NT2/D1 (cell line): ENCODE measurements at places on chromosomes 5 and 9.

DNA sequence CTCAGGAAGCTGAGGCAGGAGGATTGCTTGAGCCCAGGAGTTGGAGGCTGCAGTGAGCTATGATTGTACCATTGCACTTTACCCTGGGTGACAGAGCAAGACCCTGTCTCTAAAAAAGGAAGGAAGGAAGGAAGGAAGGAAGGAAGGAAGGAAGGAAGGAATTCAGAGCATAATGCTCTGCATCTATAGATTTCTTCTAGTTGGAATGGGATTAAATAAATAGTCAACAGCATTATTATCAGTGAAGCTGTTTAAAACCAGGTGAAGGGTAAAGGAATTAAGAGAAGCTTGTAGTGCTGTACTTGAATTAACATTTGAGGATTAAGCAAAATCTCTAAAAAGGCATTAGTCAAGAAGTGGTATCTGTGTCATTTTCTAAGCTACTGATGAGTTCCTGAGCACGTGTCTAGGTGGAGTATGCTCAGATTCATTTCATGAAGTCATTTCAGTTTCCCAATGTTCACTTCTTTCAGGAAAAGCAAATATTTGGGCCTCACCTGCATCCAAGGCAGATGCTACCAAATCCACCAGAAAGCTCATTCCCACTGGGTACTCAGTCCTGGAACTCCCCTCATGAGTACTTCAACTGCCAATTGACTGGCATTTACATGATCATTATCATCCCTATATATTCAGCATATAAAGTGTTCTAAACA lies 8.4 kb downstream of the PDE6A start:
- no peak for DNase-seq

GRCh38 chr5:77641397-77641943 lies 3.0 kb upstream of the OTP start:
- no peak for DNase-seq

GRCh38 chr9:132798817-132799790 lies 79.0 kb downstream of the AK8 start:
- no peak for DNase-seq

- no peak for DNase-seq
Measured at GRCh38 chr9:33017283-33018041, 7.6 kb upstream of the DNAJA1 start.

- no peak for DNase-seq
Measured at GRCh38 chr5:147751-148150, 43.5 kb upstream of the LRRC14B start.

DNA sequence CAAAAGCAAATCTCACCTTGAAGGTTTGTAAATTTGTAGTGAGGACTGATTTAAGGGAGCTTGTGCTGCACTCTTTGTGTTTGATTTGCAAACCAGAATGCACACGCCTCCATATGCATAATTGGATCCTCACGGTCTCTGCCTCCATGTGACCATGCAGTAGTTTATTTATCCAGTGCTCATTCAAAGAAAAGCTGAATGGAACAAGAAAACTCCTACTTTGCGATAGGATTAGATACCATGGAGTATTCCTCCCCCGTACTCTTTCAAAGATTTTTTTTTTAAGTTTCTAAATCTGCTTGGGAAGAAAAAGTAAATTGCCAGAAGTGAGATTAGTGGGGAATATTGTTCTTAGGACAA lies 290.4 kb upstream of the TUT7 start:
- no peak for DNase-seq

- DNase-seq = peak; percentile 57
Measured at GRCh38 chr9:20111173-20111843, 322.5 kb upstream of the SLC24A2 start.

GRCh38 chr9:127162864-127163365 lies 40.5 kb upstream of the ANGPTL2 start:
- DNase-seq = no peak

DNA sequence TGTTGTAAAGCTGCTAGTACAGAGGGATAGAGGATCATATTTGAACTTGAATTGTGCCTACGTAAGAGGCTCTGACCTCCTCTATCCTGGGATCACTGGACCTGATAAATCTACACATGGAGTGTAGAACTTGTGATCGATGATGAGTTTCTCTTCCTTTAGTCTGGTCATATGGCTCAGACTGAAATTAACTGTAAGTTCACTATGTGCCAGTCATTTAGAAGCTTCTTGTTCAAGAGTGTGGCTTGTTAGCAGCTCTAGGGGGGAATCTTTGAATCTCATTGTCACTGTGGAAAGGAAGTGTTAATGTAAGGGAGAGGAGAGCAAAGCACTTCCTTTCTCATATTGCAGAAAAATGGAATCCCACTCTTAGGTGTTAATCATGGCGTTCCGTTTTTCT lies 12.1 kb downstream of the ZBTB34 start:
- no peak for DNase-seq

DNA sequence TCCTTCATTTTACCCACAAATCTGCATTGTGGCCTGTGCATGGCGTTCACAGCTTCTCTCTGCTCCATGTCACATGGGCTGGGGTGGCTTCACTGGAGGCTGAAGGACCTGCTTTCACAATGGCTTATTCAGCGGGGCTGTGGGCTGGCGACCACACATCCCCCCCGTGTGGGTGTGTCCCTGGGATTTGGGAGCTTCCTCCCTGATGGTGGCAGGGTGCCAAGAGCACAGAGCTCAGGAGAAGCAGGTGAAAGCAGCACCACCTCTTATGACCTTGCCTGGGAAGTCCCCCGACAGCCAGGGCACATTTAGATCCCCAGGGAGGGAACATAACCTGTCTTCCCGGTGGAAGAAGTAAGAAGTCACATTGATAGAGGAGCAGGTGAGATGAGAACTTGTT lies 5.0 kb upstream of the MED10 start:
- DNase-seq = no peak

DNA sequence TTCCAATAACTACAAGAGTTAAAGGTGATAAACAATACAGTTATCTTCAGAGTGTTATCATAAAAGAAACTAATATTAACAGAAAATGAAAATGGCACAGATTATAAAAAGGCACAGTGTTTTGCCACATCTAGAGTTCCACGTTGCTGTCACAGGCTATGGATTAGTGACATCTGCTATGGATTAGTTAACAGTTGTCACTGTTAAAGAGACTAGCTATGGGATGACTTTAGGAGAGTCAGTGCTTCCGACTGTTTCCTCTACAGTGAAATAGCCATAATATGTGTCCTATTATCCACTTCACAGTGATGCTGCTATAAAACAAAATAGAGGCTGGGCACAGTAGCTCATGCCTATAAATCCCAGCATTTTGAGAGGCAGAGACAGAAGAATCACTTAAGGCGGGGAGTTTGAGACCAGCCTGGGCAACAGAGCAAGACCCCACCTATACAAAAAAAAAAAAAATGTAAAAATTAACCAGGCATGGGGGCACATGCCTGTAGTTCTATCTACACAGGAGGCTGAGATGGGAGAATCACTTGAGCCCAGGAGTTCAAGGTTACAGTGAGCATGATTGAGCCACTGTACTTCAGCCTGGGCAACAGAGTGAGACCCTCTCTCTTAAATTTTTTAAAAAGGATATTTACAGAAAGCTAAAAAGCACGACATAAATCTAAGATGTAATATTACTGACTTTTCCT lies 19.7 kb downstream of the MAPKAP1 start:
- DNase-seq = no peak

GRCh38 chr5:2588850-2589501 lies 162.5 kb downstream of the IRX2 start:
- no peak for DNase-seq

DNA sequence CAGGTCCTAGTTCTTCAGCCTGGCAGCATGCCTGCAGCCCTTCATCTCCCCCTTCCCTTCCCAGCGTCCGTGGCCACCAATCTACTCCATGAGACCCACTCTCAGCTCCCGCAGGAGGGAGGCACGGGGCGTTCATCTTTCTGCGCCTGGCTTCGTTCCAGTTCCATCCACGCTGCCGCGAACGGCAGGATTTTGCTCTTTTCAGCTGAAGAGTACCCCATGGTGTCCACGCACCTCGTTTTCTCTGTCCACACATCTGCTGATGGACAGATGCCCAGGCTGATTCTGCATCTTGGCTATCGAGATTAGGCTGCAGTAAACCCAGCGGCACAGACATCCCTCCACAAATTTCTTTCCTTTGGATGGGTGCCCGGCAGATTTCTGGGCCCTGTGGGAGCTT lies 30.5 kb upstream of the NKD2 start:
- no peak for DNase-seq

DNA sequence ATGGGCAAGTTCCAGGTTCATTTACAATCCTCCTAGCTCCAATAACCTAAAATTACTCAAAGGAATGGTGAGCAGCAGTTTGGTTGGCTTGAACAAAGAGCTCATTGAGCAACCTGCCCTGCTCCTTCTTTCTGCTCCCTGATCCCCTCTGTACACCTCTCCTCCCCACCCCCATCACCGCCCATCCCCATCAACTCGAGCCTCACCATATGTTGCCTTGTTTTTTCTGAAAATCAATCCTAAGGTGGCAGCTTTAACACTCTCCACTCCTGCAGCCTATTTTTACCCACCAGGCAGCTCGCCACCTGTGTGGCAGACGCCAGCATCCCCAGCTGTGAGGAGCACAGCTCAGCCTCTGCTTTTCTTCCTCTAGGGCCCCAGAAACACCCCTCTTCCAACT lies 533.4 kb upstream of the BRINP1 start:
- DNase-seq = no peak

GRCh38 chr5:132998556-132998955 lies 27.8 kb downstream of the ZCCHC10 start:
- DNase-seq = no peak

GRCh38 chr5:116573702-116574366 lies 789 bp downstream of the SEMA6A start:
- no peak for DNase-seq

- DNase-seq = no peak
Measured at GRCh38 chr9:114086607-114087006, 8.5 kb upstream of the AMBP start.

DNA sequence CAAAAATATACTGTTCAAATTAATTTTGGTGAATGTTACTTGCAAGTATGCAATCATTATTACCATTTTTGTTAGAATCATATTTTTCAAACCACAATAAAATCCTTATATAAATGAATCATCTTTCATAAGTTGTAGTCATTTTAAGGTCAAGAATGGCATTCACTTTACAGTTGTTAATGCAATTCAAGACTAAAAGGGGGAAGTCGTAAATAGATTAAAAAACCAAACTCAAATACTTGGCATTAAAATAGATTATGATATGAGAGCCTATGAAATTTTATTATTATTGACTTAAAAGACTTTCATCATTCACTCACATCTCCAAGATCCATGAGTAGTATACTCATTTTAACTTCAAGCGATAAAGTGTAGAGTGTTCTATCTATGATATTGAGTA lies 11.6 kb downstream of the CDH9 start:
- no peak for DNase-seq

DNA sequence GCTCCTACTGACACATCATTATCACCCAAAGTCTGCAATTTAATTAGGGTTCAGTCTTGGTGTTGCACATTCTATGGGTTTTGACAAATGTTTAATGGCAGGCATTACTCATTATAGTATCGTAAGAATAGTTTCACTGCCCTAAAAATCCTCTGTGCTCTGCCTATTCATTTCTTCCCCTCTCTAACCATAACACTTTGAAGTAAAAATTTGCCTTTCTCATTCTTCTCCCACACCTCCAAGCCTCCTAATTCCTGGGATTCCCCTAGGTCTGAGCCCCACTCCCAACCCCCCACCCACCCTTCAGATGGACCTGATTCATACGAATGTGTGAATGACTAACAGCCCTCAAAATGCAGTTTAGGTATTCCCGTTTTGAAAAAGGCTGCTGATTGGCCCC lies 18.4 kb downstream of the ENC1 start:
- no peak for DNase-seq

GRCh38 chr5:85614489-85614888 lies 1003.3 kb upstream of the COX7C start:
- no peak for DNase-seq

- DNase-seq = no peak
Measured at GRCh38 chr9:35917261-35917660, 8.0 kb downstream of the SPAAR start.

DNA sequence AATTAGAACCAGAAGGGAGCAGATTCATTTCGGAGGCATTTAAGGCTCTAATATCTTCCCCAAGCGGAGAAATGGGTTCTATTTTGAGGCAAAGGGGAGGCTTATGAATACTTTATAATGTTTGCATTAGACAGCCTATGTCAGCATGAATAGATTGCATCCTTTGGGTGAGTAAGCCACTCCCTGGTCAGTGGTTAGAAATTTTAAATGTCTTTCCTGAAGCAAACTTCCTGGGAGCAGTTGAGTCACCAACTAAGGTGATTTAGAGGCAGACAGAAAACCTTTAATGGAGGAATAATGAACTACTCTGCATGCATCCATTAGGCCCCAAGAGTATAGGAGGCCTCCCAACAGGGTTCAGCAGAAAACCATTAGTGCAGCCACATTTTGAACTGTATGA lies 204.9 kb downstream of the ELAVL2 start:
- DNase-seq = no peak

DNA sequence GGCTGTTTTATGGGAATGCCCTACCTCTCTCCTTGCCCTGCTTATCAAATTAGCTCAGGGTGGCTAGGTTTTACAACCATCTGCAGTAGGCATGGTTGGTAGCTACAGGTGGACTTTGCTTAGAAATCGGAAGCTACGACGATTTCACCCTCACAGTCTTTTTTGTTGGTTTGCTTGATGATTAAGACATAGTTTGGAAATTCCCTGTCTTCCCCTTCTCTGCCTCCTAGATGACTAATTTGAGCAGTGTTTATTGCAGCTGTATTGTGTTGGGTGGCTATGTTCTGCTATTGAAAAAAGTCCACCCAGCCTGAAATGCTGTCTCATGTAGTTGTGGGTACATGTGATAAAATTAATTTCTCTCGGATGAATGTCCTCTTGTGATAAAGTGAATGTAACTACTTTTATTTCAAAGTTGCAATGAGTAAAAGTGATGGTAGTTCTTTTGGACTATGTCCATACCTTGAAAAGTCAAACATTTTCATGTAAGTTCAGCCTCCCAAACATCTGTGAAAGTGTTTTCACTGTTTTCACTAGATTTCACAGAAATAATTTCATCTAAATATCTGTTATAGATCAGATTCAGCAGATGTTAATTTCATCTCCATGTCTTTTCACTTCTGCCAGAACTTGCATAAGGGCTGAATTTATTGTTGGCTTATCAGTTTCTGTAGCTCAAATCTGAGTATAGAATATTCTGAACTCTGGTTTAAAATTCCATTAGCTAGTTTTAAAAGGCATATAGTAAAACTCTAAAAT lies 37.3 kb upstream of the FYB1 start:
- no peak for DNase-seq

DNA sequence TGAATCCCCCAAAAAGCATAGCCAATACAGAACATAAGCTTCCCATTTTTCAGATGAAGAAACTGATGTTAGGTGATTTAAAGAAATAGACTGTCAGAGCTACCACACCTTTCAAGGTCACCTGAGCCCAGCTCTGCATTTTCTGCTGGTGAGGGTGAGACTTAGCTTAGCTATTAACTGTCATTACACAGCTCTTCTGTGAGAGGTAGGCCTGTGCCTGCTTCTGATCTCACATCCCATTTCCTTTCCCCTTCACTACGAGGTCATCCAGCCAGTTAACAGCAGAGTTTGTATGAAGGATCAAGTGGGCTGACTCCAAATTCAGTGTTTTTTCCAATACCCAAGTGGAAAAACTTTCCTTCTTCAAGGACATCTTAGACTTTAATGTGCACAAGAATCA lies 528.6 kb upstream of the CLINT1 start:
- no peak for DNase-seq
